ENCODE measurements at places on chromosomes 1 and 21.
A peak's percentile ranks its signal among the peaks of the same experiment; 100 is the strongest.

DNA sequence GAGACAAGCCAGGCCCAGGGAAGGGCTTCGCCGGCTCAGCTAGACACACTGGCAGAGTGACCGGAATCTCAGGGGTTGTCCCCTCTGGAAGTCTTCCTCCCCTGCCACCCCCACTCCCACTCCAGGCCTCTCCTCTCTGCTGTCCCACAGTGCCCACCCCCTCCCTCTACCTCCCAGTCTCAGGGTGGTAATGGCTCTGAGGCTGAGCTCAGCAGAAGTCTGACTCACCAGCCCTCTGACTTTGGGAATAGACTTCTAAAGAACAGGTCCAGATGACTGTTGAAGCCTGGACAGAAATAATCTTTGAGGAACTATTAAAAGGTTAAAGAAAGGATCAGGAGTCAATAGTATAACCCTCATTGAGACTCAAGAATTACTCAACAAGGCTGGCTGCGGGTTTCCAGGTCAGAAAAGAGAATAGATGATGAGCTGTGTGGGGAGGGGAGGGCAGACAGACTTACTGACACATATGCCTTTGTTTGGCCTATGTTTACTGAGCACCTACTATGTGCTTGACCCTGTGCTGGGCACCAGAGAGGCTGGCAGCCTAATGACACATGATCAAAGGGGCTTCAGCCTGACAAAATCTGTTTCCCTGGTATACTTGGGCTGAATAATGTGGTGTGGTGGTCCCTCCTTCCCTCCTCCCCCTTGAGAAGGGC is 8.2 kb downstream of the HCRTR1 start:
- DNase-seq, result no peak

DNA sequence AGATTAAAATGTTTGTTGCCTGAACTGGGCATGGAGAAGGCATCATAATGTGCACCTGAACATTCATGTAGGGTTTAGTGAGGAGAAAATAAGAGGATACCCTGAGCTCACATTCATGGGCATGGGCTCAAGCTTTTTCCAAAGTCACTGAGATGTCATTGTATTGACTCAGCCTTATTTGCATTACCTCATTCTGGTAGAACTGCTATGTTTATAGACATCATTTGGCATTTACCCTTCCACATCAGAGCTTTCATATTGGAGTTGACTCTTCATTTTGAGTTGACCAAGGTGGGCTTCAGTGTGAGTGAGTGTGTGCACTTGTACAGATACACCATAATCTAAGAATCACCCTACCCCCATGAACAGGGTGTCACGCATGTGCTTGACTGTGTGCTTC is 143.2 kb downstream of the PBX1 start:
- DNase-seq, result no peak

DNA sequence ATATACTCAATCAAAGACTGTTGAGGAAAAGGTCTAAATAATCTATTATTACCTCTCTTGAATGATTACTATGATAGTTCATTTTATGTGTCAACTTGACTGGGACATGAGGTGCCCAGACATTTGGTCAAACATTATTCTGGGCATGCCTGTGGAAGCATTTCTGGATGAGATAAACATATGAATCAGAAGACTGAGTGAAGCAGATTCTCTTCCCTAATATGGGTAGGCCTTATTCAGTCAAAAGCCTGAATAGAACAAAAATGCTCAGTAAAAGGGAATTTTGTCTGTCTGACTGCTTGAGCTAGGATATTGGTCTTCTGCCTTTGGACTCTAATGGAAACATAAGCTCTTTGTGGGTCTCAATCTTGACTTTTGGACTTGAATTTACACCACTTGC is 73.3 kb upstream of the SOX13 start:
- no peak for DNase-seq

DNA sequence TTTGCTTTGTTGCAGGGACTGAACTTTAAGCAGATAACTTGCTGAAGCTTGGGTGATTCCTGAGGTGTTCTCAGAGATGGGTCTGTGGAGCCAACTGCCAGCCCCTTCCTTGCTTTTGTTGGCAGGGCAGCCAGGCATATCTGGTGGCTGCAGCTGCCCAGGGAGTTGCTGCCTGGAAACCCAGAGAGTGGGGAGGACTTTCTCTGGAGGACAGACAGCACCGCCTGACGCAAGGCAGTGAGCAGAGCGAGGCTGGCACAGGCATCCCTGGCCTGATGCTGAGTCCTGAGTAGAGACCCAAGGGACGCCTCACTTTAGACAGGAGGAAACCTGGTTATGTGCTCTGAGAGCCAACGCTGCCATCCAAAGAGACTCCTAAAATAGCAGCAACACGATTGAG is 9.8 kb upstream of the OLFML2B start:
- DNase-seq, result no peak

DNA sequence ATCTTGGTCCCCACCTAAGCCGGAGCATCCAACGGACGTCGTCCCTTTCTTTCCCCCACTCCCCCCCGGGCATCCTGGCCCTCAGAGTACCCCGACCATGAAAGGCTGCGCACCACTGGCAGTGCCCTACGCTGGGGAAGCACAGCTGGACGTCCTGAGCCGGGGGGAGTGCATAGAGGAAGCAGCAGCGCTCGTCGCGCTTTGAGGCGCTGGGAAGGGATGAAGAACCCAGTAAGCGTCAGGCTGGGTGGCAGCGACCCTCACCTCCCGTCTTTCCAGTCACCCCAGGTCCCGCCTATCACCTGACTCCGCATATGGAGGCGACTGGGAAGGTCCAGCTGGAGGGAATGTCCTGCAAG is 5.7 kb downstream of the MAP3K6 start:
- no peak for DNase-seq

GRCh38 chr1:11475748-11476147 is 3.2 kb upstream of the DISP3 start:
- DNase-seq, result no peak

- no peak for DNase-seq
Observed at GRCh38 chr1:195941314-195941713, 666.9 kb downstream of the KCNT2 start.

DNA sequence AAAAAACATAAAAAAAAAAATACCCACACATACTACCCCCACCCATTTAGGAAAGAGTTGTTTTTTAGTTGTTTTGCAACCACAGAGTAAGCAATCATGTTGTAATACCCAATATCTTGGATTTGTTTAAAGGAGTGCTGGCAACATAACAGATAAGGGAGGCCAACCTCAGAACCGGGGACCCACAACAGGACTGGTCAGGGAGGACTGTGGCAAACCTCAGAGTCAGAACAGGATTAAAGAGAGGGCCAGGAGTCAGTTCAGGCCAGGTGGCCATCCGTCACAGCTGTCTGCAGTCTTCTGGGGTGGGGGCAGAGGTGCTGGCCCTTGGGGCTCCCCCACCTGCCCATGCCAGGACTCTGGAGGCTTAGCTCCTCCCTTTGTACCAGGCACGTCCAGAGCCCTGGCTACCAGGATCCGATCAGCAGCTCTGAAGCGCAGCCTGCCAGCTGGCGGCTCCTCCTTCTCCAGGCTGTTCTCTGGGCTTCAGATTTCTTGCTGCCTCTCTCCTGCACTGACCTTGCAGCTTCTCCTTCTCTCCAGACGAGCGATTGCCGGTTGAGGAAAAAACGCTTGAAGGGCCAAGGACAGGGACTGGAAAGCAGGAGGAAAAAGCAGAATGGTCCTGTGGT is 7.9 kb downstream of the H6PD start:
- DNase-seq, result no peak

DNA sequence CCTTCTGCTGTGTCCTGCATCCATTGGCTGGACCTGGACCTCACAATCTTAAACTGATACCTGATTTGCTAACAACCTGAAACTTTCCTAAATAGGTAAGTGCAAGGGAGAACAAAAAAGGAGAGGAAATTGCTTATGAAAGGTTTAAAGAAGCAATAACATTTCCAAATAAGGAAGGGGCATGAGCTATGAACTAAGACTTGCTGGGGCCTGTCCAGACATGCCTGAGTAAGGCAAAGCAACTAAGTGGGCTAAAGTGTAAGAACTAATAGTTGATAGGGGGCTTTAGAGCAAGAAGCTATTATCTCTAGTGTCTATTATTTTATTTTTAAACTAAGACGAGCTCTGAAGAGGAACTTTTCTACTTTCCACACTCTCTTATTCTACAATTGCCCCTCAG is 11.6 kb downstream of the JMJD4 start:
- no peak for DNase-seq

GRCh38 chr1:5686195-5686594 is 306.0 kb downstream of the NPHP4 start:
- no peak for DNase-seq

DNA sequence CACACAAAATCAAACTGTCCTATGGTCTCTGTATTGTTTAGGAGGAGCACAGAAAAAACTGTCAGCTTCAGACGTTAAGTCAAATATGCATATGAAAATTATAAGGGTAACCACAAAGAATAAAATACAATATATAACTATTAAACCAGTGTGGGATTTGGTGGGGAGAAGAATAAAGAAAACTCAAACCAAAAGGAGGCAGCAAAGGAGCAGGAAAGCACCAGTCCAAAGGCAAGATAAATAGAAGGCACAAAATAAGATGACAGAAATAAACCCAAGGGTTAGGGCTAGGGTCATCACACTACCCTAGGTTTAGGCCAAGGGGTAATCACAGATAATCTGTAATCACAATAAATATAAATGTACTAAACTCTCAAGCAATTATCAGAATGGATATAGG is 32.8 kb downstream of the DLGAP3 start:
- no peak for DNase-seq

DNA sequence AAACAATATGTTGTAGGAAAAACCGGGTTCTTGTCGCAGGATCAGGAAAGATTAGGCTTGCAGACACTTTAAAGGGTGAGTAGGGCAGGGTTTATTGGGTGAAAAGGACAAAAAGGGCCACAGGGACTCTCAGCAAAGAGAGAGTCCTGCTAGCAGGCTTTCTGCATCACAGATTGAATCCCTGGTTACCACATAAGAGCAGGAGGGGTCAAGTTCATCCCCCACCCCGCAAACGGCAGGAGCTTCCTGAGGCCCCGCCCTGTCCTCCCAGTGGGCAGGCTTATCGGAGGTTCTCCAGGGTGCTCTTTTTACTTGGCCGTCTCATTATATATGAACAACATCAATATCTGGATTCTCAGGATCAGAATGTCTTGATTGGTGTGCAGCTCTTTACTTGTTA is 47.7 kb downstream of the SYCP1 start:
- no peak for DNase-seq

DNA sequence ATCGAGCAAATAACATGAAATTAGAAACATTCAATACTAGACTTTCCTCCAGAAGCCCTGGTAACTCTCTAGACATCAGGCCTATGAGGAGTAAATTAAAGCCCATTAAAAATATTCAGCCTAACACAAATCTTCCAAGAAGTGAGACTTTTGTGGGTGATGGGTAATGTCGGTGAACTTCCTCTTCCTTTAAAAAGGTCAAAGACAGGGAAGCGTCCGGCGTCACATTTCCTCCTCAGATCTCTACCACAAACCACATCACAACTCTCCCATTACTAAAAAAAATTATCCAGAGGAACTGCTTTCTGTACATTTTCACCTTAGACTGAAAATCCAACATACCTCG is 1.4 kb downstream of the EIF4G3 start:
- peak; percentile 83 for DNase-seq

DNA sequence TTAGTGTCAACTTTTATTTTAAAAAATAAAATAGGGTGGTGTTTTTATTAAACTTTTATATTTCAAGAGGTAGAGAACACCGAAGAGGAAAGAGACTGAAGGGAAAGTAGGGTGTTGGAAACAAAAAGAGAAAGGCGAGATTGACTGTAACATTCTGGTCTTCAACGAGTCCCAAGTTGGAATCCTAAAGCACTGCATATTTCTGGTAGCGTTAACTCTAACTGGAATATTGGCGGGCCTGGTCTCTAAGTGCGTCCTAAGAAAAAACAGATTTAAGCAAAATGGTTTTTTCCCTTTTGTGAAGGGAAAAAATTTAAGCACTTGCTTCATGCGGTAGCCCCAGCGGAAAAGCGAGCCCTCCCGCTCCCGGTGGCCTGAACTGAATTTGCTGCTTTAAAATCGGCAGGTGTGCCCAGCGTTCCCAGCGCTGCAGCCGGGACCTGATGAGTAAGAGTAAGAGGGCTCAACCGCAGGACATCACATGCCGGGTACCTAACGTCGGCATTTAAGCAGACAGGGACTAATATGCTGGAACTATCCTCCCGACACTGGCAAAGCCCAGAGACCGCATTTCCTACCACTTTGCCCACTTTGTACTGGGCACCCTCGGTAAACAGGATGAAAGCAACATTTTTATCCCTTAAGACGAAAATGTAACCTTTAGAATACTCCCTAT is 30.5 kb upstream of the NFIA start:
- no peak for DNase-seq

GRCh38 chr1:13628711-13629110 is 45.1 kb downstream of the PDPN start:
- DNase-seq, result no peak

DNA sequence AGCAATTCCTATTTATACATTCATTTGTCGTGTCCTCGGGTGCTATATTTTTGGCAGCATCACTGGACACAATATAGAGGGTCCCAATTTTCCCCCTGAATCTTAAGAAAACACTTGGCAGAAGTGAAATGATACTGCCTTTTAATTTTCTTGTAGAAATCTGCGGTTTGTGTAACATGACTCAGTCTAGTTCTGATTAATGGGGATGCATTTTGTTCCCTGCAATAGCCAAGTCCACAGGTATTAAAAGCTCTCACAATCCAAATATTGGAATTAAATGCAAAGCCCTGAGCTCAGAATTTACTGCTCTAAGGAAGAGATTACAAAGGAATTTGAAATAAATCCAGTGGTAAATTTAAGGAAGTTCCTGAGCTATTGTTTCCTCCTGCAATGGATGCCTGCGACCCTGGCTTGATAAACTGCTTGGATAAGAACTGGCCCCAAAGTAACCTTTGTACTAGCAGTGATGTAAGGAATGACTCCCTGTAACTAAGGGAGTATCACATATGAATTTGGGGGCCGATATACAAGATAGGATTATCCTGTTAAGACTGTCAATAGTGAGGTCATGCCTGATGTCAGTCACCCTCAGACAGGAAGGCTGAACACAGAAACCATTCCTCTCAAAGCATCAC is 349.7 kb upstream of the C1orf87 start:
- DNase-seq, result no peak

DNA sequence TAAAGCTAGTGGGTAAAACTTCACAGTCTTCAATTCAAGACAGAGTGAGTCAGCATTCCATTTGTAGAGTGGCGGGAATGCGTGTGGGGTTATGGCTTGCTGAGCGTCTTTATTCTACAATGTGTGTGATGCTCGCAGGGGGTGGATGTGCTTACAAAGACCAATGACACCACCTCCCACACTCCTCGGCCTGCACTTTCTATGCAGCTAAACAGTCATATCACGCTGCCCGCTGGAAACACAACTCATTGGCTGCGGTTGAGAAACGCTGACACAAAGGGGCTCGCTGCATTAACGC is 298.5 kb downstream of the PCP4 start:
- no peak for DNase-seq

- no peak for DNase-seq
Observed at GRCh38 chr1:220797553-220797952, 10.8 kb downstream of the MTARC1 start.

Data from Kasumi-1 (cell line).